ENCODE measurements at places on chromosomes 7 and 10.

- no peak for DNase-seq
These were observed 173.9 kb downstream of the PPP1R17 start for GRCh38 chr7:31860925-31861324.

- DNase-seq, result no peak
These were observed 89.2 kb upstream of the BTBD16 start for GRCh38 chr10:122181876-122182275.

DNA sequence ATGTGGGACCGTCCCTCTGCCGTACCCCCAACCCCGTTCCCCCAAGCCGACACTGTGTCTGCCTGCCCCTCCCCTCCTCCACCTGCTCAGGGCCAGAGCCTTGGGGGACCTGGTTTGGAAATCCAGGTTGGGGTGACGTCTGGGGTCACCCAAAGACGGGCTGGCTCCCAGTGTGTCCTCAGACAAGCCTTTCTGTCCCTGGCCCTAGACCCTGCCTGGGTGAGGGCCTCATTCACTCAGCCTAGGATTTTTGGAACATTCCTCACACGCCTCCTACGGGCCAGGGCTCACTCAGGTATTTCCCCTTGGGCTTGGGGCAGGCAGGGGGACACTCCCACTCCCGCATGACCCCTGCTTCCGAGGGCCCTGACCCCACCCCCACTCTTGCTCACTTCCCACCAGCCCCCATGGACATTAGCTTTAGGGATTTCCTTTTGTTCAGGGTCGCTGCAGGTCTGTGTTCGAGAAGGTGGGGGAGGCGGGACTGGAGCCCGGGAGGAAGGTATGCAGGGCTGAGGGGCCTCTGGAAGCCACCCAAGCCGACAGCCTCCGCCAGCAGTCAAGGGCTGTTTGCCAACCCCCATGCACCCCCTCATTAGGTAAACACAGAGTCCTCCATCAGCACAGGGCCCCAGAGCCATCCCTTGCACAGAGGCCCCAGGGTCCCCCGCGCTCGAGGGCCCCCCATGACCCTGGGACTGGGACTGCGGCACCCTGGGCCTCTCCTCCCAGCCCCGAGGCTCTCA lies 35.1 kb downstream of the PDGFA start:
- DNase-seq, result no peak

- peak; percentile 12 for DNase-seq
These were observed 283.0 kb upstream of the AOAH start for GRCh38 chr7:37007268-37007667.

- no peak for DNase-seq
These were observed 35.9 kb upstream of the ITPRID1 start for GRCh38 chr7:31478018-31478417.

DNA sequence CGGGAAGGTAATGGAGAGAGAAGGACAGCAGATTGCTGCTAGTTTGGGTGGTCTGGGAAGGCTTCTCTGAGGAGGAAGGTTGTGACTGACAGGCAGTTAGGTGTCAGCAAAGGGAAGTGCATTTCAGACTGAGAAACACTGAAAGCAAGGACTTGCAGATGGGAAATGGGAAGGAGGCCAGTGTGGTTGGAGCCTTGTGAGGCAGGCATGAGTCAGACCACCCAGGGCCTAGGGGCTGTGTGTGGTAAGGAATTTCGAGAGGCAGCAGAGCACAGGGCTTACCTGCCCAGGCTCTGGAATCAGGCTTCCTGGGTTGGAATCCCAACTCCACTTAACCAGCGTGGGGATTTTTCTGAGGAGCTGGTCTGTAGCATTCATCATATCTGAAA lies 53.5 kb downstream of the NRF1 start:
- no peak for DNase-seq

GRCh38 chr10:35635576-35635975 lies 6.5 kb downstream of the FZD8 start:
- DNase-seq, result peak; percentile 6

DNA sequence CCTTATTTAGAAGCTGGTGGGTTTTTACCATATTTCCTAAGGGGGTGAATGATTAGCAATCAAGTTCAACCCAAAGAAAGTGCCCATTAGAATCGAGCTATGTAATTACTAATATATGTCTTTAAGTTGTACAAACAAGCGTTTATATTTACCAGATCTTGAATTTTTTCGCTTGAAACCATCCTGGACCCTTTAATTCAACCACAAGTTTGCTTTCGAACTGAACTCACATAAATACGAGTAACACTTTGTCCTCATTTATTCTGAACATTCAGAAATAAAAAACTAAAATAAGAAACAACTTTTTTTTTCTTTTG lies 1.5 kb downstream of the SRI start:
- DNase-seq, result no peak

- DNase-seq, result no peak
These were observed 125.7 kb upstream of the SDK1 start for GRCh38 chr7:3175285-3175902.

DNA sequence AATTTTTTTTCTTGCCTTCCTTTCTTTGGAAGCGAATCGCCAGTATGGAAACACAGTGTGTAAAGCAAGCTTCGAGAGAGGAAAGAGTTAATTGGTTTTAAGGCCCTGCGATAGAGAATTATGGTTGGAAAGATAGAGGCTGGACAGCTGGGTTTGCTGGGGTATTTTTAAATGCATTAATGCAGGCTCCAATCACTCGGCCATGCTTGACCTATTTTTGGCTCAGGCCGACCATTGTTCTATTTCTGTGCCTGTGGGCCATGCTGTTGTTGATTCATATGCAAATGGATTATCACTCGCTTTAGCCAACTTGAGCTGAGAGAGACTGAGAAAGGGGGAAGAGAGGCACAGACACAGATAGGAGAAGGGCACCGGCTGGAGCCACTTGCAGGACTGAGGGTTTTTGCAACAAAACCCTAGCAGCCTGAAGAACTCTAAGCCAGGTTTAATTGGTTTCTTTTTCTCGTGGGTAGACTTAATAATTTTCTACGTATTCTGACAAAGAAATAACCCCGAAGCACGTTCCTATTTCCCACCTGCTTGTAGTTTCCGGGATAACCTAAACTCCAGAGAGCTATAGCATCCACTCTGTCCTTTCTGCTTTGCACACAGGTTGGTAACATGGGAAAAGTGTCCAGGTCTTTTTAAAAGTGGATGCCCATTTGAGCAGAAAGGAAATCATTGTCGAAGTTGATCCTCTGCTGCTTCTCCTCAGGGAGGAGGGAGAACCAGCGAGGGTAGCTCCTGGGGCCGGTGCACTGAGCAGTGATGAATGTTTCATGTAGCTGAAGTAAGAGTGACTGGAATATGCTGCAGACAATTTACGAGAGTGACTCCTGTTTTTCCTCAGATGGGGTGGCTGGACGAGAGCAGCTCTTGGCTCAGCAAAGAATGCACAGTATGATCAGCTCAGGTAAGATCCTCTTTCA lies at the start of gene HDAC9:
TSS of gene HDAC9 (plus strand) at position 338 of the 929 bp plus-strand sequence. CDS start at position 892, 554 bp downstream.
- DNase-seq, result peak; percentile 72

DNA sequence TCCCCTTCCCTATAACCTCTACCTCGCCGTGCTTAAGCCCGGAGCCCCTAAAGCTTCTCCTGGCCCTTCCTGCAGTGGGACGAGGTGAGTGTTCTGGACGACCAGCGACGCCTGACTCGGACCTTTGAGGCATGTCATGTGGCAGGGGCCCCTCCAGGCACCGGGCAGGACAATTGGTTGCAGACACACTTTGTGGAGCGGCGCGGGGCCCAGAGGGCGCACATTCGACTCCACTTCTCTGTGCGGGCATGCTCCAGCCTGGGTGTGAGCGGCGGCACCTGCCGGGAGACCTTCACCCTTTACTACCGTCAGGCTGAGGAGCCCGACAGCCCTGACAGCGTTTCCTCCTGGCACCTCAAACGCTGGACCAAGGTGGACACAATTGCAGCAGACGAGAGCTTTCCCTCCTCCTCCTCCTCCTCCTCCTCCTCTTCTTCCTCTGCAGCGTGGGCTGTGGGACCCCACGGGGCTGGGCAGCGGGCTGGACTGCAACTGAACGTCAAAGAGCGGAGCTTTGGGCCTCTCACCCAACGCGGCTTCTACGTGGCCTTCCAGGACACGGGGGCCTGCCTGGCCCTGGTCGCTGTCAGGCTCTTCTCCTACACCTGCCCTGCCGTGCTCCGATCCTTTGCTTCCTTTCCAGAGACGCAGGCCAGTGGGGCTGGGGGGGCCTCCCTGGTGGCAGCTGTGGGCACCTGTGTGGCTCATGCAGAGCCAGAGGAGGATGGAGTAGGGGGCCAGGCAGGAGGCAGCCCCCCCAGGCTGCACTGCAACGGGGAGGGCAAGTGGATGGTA lies 9.2 kb downstream of the EPHB6 start:
- DNase-seq, result no peak

DNA sequence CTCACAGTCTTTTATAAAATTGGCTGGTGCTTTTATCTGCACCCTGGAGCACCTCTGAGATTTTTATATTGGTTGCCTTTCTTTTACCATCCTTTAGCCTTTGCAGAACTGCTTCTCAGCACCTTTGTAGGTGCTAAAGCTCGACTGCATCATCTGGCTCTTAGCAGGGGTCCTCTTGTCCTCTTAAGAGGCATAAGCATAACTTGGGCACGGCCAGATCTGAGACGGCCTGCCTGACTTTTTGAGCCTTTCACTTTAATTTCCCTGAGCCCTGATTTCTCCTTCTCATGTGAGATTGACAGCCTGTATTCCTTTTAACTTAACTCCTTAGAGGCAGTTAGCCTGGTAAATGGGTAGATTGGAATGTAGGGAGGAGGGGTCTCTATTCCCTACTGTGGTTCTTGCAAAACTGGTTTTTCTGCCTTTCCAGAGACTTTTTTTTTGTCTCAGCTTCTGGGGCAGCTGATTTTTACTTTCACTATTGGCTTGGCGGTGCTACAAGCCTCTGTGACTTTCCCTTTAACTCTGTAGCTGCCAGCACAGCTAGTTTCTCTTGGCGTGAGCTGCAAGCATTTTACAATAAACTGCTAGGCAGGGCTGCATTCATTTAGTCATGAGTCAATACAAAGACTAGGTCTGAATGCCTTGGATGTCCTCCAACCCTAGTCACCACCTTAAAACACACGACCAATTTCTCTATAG lies 24.0 kb downstream of the ZPBP start:
- no peak for DNase-seq

DNA sequence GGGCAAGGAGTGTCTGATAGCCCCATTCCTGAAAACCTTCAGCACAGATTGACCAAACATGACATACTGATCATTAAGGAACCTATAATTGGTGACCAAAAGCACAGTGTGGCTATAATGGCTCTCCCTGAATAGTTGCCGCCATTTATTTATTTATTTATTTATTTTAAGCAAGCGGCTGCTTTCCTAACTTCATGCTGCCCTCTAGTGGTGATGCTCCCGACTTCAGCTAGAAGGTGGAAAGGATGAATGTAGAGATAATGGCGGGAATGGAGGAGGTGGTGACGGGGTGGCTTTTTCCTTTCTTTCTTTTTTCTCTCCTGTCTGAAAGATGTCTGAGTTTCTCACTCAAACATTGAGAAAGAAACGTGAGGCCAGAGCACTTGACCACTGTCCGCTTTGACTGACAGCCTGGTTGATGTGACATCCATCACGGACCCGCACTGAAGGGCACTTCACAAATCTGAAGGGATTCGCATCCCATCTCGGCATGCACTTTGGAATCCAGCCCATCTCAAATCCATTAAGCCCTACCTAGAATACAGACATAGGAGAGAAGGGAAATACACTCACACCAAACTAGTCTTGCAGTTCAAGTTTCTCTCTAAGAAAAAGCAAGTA lies 1090.1 kb downstream of the KCNMA1 start:
- DNase-seq, result peak; percentile 41

GRCh38 chr10:127344346-127344745 lies 148.0 kb upstream of the INSYN2A start:
- no peak for DNase-seq

DNA sequence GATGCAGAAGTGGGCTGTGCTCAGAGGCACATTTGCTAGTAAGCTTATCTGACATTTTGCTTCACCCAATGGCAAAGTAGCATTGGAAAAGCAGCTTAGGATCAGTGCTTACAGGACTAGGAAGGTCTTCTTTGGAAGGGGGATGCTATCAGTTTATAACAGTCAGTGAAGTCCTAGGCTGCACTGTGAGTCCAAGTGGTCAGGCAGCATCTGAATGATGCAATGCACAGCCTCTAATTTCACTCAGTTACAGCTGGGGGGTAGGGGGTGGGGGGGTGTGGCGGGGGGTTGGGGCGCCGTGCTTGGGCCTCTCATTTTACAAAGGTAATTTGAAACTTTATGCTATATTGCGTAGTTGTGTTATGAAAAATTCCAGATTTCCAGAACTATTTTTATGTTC lies 652.3 kb upstream of the MGMT start:
- no peak for DNase-seq

- DNase-seq, result peak; percentile 27
These were observed at the start of gene FGFBP3 for GRCh38 chr10:91909117-91909677. FGFBP3 (minus strand) TSS chr10:91909486; CDS start chr10:91908969, 517 bp downstream.
